ENCODE measurements at places on chromosomes 3 and 15.

GRCh38 chr3:8371960-8372463, 129.6 kb upstream of the LMCD1 start:
- no peak for DNase-seq

DNA sequence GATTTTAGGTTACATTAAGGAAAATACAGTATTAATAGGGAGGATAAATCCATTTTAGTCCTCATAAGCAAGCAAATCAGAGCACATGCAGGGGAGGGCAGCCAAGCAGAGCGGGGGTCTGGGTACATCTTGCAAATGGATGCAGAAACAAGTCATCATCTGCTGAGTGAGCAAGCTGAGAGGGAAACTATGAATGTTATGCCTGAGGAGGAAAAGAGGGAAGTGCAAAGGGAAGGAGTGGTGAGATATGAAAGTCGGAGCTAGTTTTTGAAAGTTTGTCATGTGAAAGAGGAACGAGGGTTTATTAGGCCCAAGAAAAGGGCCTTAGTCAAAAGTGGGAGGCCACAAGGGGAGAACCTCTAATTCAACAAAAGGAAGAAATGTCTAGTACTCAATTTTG, 15.4 kb downstream of the PTX3 start:
- no peak for DNase-seq

DNA sequence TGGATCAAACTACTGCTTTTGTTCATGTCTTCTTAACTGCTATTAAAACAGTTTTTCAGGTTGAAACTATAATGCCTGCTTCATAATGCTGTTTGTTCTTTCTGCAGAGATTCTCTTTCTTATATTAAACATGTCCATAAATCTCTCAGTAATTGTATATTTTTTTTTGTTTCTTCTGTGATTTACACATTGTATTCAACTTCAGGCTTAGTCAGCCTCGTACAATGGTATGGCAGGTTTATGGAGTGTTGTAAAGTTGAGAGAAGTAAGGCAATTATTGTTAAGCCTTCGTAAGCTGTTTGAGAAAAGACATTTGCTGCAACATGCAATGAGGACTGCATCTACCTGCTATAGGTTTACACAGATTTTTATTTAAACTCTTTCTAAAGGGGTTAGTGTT, 977.1 kb downstream of the DIPK2A start:
- DNase-seq: no peak

- peak; percentile 15 for DNase-seq
Measured at GRCh38 chr15:64426845-64427465, 33.4 kb upstream of the ZNF609 start.

DNA sequence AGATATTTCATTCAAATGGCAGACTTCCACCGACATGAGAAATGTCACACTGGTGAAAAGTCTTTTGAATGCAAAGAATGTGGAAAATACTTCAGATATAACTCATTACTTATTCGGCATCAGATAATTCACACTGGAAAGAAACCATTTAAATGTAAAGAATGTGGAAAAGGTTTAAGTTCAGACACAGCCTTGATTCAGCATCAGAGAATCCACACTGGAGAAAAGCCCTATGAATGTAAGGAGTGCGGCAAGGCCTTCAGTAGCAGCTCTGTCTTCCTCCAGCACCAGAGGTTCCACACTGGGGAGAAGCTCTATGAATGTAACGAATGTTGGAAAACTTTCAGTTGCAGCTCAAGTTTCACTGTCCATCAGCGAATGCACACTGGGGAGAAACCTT, 8.6 kb upstream of the ZNF621 start:
- no peak for DNase-seq

DNA sequence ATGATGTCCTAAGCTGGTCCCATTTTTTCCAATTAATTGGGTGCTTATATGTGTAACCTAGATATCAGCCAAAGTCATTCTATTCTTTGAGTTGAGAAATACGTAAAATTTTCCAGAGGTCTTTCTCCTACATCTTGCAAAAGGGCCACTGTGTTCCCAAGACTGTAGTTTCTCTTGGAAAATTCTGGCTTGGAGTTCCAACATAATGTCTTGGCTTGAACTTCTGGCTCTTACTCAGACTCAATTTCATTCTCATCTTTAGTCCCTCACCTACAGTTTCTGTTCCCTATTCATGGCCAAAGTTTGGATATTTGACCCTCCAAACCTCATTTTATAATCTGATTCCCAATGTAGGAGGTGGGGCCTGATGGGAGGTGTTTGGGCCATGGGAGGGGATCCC, 201.4 kb upstream of the ARHGEF26 start:
- DNase-seq: no peak

DNA sequence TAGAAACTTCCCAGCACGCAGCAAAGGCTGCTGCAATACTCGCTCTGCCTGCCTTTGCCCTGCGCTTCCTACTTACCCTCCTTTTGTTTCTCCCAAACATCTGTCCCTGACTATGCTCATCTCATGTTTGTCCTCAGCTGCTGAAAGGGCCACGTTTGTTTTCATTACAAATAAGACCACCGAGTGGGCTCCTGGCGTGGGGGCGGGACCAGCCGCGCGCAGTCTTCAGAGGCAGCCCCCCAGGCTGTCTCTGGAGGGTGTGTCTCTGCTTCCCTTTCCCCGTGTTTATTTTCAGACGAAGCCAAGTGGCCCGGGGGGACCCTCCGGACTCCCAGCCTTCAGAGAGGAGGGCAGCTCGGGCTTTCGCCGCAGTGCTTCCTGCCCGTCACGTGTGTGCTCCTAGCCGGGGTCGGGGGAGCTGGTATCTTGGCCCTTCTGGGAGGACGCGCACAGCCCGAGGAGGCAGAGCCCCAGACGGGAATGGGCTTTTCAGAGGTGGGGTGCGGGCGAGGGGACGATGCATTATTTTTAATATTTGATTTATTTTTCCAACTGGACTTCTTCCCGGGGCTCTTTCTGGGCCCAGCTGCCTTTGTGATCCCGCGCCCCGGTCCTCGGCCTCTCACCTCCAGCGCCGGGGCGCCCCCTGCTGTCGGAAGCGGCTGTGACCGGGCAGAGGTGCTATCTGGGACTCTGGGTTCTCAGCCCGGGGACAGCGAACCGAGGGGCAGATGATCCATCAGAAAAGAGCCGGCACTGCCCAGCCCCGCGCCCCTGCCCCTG, 70.0 kb upstream of the CGNL1 start:
- DNase-seq: peak; percentile 76

DNA sequence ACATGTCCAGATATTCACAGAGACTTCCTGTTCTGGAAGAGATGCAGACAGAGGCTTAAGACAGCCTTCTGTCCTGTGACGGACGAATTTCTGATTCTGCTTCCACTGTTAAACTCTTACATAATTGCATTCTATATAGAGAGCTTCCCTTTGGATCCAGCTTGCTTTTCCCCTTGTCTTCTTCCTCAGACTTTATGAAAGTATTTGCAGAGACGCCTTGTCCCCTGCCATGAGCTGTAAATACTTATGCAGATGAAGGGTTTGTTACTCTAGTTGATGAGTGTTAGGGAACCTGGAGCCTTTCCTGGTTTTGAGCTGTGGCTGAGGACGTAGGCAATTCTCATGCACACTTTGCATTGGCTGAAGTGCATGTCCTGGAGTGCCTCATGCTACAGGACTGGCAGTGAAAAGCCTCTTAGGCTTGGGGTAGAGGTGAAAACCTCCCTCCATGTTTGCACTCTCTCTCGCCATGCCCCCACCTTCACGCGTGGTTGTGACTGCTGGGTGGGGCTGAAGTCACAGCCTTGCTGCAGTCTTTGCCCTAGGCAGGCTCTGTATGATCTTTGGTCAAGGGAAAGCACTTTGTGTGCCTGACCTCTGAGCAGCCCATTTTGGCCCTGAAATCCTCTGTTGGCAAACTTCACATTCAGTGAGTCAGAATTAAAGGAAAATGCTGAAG, 286.6 kb downstream of the PTPRG start:
- DNase-seq: no peak

DNA sequence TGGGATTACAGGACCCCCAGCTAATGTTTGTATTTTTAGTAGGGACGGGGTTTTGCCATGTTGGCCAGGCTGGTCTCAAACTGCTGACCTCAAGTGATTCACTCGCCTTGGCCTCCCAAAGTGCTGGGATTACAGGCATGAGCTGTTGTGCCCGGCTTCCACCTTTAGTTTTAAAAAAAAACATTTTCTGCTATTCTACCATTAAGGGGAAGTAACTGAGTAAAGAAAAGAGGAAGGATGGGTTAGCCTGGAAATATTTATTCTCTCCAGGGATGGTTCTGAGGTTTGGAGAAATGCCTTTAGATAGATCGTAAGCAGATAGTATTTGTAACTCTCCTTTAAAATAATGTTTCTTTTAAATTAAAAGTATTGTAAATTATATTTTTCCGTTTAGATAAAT, 3.1 kb downstream of the AP4E1 start:
- DNase-seq: no peak

DNA sequence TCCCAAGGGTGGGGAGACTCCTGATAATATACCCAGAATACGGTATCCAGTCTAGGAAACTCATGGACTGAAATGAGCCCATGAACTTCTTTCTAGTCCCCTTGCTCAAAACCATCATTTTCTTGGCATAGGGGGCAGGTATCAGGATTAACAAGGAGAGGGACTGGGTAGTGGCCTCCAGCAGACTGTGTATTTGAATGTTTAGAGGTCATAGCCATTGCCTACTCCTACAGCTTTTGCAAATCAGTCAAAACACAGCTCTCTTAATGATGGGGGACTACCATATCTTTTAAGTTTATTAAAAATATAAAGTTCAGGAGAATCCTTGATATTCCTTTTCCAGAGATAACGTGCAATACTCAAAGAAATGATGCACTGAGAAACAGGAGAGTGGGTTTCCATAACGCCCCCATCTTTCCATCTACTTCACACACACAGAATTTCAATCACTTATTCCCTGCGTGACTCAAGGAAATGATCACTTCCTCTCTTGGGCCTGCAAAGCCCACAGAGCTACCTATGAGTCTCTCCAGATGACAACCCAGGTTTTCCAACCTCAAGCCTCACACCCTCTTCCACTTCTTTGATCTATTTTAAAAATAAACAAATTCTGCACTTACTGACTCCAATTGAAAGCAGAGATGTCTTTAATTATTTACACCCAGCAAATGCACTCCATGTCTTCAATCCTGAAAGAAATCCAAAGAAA, 584.0 kb upstream of the LMCD1 start:
- DNase-seq: no peak

DNA sequence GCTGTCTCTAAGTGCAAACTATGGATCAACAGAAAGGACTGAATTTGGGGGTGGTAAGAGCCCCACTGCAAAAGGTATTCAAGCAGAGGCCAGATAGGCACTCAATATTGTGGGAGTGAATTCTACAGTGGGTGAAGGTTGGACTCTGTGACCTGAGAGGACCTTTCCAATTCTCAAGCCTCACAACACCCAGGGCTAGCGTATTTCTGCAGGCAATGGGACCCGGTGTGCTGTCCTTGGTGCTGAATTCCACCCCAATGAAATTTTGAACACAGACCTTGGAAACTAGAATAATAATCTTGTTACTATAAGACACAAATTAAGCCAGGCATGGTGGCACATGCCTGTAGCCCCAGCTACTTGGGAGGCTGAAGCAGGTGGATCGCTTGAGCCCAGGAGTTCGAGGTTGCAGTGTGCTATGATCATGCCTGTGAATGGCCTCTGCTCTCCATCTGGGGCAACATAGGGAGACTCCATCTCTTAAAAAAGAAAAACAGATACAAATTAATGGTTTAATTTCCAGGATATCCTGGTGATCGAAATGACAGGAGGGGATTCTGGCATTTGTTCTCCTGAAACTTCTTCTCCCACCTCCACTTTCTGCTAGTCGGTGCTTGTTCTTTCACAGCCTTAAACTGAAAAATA, 135.4 kb downstream of the RAB11A start:
- peak; percentile 57 for DNase-seq

DNA sequence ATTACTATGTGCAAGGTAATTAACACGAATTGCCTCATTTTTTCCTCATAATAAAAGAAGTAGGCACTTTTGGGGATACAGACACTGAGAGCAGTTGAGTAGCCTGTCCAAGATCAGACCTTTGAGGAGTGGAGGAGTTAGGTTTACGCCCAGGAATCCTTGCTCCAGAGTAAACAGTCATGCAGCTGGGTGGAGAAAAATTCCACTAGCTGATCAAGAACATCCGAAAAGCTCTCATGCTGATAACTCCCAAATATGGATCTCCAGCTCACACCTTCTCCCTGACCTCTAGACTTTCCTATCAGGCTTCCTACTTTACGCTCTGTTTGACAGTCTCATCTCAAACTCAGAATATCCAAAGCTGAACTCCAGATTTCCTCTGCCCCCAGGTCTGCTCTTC, 53.3 kb downstream of the ST6GAL1 start:
- no peak for DNase-seq

DNA sequence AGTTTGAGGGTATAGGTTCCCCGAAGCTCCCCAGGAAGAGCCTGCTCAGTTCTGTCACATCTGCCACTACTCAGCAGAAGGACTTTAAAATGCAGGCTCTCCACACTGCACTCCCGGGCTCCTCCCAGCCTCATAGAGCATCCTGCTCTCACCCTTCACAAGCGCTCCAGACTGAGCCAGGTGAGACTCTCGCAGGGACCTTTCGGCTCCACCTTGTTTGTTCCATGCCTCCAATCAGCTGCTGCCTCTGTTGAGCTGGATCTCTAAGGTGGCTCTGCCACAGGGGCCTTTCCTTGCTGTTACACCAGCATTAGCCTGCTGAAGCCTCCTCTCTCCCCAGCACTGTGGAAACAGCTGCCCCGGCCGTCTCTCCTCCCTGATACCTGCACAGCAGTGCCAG, 56.1 kb downstream of the SLCO3A1 start:
- DNase-seq: no peak

GRCh38 chr3:104137116-104137515, 1229.6 kb upstream of the ALCAM start:
- DNase-seq: no peak

- DNase-seq: no peak
Measured at GRCh38 chr3:14988988-14989394, 41.6 kb downstream of the NR2C2 start.

DNA sequence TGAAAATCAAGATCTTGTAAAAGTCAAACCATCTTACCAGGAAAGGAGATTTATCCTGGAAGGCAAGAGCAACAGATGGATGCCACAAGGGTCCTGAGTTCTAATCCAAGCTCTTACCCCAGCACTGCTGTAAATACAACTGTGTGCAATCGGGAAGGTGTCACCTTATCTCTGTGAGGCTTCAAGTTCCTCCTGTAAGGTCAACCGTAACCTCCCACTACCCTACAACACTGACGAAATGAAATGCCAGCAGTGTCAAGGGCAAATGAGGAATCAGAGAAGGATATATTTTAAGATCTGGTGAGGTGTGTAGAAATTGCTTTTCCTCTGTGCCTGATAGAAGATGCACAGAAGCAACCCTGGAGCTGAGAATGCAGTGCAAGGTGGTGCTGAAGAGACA, 207.8 kb downstream of the NTRK3 start:
- DNase-seq: no peak

Measured in LoVo (cell line).